ENCODE measurements at places on chromosomes 3 and 15.

GRCh38 chr3:71484452-71484851 is 99.1 kb downstream of the FOXP1 start:
- DNase-seq, result no peak

DNA sequence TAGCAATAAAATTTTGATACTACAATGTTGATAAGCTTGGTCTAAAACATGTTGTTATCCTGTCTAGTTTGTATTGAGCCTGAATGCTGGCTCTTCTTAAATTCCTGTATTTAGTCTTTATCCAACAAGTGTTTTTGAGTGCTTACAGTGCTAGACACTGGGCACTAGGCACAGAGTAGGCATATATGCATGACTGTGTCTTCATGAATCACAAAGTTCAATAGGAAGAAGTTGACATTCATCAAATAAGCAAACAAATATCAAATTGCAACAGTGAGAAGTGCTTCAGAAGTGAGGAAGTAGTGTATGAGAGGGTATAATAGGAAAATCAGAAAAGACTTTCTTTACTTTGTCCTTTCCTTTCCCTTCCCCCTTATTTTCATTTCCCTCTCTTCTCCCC is 6.8 kb downstream of the CD96 start:
- no peak for DNase-seq

GRCh38 chr15:85618956-85619491 is 175.7 kb downstream of the KLHL25 start:
- DNase-seq, result peak; percentile 91

GRCh38 chr15:75201616-75202250 is at the start of gene C15orf39:
C15orf39 (plus strand) TSS chr15:75201882; CDS start chr15:75206049, 4,167 bp downstream.
- peak; percentile 67 for DNase-seq

GRCh38 chr3:30628901-30629590 is 22.6 kb downstream of the TGFBR2 start:
- no peak for DNase-seq

- no peak for DNase-seq
Measured at GRCh38 chr3:147653367-147653923, 244.3 kb downstream of the ZIC1 start.

GRCh38 chr3:168213920-168214319 is 118.2 kb upstream of the GOLIM4 start:
- no peak for DNase-seq

- peak; percentile 47 for DNase-seq
Measured at GRCh38 chr3:170222647-170223541, 670 bp downstream of the PRKCI start.

- DNase-seq, result peak; percentile 49
Measured at GRCh38 chr3:141015481-141015880, 35.7 kb upstream of the SPSB4 start.

DNA sequence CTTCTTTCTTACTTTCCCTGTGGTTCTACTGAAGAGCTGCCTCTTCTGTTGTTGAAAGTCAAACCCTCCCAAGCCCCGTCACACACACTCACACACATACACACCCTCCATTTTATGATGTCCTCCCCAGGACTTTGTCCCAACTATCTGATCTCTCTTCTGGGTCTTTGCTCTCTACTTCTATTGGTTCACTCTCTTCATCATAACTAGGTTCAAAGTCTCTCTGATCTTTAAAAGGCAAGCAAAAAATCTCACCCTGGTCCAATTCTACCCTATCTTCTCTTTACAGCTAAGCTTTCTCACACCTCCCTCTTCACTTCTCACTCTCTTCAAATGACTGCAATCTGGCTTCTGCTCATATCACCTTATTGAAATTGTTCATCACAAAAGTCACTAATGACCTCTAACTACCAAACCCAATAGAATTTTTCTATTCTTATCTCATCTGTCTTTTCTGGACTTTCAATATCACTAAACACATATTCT is 34.8 kb downstream of the LRRFIP2 start:
- DNase-seq, result no peak

DNA sequence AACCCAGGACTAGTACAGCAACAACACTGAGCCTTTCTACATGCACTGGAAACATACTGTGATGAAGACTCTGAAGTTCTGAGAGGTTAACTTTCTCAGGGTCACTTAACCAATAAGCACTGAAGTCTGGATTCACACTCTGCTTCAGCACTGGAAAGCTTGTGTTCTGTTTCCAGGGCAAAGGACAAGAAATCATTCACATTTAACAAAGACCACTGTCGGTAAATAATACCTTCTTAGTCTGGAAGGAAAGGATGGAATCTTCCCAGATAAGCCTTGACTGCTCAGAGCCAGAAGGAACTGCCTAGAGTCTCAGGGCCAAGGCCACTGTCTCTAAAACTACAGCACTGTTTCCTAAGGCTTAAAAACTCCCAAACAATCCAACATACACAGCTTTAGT is 4.3 kb upstream of the GLYCTK start:
- no peak for DNase-seq

DNA sequence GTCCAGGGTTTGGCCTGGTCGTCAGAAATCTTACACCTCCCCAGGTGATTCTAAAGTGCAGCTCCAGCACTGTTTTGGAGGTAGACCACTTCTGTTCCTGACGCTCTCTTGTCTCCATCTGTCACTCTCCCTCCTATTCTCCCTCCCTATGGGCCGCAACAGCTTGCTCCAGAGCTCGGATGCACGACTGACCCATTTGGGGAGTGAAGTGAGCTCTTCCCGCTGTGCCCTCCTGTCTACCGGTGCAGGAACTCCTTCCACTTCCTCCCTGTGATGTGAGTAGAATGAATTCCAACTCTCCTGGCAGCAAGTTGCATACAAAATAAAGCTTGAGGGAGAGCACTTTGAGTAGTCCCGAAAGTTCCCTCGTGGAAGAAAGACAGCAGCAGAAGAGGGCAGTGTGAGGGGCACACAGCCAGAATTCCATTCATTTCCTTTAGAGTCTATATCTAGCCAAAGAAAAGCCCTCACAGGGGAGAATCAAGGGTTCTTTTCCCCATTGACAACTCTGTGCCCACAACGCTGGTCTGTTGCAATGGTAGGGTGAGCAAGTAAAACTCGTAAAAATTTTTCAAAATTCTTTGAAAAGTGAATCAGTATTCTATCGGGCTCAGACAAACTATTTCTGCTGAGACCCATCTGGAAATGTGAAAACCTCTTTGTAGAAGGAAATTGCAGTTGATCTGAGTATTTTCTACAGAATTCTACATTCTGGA is 39.9 kb upstream of the BDH1 start:
- DNase-seq, result no peak

DNA sequence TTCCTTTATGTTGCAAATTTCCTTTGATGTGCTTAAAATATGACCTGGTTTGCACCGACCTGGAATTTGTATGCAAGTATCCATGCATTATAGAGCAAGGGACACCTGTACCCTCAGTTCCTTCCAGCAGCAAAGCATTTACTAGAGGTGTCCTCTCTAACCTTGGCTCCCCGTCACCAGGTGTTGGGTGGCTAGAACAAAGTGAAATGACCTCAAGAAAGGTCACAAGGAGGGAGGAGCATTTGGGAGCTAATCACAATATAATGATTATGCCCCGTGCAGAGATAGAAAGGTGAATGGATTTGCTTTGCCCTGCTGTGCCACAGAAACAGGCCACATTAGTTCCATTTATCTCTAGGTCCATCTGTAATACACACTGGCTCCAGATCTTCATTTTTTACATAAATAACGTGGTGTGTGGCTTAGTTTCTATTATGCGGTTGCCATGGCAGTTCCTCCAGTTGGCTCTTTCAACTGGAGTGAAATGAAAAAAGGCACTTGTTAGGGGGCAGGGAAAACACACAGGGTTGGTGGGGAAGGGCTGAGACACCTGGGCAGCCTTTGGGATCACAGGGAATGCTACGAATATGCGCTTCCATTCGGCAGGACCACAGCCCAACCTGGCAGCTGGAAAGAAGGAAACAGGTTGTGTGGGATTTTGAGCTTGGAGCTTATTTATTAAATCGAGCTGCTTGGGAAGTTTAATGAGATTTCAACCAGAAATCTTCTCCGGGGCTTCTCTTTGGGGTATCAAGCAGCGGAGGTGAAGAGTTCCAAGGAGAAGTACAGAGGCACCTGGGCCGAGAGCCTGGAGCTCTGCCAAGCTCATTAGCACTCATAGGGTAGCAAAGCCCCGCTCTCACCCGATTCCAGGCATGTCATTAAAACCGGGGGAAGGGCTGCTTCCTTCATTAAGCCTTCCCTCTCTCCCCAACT is 233.5 kb upstream of the ST8SIA2 start:
- DNase-seq, result no peak

DNA sequence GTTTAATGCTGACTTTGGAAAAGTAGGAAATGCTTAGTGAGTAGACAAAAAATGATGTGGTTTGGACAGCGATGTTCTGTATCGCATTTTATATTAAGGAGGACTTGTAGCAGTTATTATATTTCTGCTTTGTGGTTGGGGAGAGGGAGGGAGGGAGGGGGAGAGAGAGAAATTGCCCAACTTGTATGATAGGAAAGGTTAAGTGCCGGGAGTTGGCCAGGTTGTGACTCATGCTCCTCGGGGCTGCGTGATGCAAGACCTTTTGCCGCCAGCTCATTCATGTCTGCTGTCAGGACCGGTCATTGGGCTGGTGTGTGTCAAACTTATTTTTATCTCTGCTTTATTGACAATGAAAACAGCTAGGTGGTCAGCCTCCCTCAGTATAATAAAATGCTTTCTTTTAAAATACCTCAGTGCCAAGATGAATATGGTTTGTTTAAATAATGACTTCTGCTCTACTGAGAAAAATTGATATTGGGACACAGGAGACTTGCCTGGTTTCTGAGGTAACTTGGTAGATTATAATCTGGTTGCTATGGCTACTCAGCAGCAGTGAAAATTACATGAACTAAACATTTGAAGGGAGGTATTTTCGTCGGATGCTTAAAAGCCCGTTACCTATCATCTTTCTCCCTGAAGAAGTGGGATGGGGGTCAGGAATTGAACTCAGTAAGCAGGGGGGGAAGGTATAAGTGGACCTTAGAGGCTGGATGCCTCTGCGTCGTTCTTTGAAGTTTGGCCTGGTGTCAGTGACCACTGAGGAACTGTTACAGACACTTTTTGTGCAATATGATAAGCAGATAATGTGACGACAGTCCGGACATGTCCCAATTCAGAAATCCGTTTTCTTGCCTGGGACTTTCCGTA is 90.7 kb downstream of the FNDC3B start:
- DNase-seq, result peak; percentile 98

DNA sequence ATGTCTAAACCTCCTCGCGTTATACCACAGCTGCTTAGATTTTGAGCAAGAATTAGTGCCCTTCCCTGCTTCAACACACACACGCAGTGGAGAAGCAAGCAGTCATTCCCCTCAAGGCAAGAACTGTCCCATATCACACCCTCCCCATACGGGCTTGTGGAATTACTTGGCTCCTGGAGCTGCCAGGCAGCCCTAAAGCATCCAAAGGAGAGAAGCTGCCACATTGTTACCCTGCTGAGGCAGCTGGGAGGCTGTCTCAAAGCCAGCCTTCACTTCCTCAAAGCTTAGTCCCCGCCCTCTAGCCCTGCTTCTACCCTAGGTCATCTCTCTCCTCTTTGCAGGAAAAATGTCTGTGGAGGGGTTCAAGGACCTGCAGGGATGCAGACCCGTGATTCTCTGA is 153.4 kb downstream of the RORA start:
- no peak for DNase-seq

GRCh38 chr15:23437146-23437545 is 9.9 kb downstream of the GOLGA6L2 start:
- no peak for DNase-seq

- DNase-seq, result peak; percentile 64
Measured at GRCh38 chr15:91970142-91970541, 116.6 kb downstream of the SLCO3A1 start.

DNA sequence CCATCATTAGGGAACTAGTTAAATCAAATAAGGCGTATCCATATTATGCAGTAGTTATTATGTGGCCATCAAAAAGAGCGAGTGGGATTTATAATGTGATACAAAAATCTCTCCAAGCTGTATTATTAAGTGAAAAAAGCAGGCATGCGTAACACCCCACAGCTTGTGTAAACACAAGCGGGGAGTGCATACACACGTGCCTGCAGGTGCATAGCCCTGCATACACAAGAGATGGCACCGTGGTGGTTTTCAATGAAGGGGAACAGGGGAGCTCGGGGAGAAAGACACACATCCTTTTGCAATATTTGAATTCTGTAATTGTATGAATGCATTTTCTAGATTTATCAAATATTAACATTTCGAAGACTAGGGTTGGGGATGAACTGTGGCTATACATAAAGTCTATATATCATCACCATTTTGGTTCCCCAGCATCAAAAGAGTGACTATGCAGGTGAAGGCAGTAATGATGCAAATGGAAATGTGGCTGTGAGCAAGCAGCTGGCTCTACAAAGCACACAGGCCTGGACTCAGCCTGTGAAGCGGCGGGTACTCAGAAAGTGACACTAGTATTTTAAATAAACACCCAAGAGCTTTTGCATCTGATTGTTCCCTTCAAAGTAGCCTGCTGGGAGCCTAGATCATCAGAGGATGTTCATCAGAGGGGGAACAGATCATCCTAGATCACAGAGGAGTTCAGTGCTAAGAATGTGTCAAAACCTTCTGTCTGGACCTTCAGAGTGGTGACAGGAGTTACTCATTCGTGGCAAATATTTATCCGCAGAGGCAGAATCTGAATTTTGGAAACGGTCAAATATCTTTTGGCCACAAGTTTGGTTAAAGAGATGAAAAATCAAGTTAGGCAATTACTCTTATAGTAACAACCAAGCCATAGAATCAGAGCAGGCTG is 9.4 kb upstream of the KIF7 start:
- DNase-seq, result no peak

DNA sequence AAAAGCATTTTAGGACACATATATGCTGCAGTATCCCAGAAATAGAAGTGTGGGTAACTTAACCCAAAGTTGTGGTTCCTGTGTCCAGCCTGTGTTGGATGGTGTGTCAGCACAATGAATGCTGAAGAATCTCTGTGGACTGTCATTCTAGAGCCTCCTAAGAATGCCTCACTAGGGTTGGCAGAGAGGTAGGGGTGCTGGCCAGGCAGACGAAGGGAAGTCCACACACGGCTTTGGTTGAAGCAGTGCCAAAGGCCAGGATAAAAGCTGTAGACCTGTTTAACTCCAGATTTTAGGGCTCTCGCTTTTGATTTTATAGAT is 43.7 kb upstream of the TIPARP start:
- no peak for DNase-seq

- DNase-seq, result no peak
Measured at GRCh38 chr15:39869858-39870515, 50.1 kb downstream of the GPR176 start.

DNA sequence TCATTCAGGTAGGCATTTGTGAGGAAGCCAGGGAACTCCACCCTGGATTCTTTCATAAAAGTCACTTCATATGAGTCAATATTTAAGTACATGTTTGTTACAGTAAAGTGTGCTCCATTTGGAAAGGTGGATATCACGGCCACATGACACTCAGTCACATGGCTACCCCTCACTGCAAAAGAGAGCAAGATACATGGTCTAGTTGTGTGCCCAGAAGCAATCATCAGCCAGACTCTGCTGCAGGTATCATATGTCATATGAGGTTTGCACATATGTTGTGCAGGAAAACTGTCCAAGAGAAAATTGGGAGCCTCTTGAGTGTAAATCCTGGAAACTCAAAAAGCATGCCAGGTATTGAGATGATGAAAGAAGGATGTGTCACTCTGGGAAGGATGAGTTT is 55.0 kb upstream of the NMNAT3 start:
- peak; percentile 11 for DNase-seq

GRCh38 chr3:84637272-84637671 is 321.5 kb upstream of the CADM2 start:
- no peak for DNase-seq

GRCh38 chr15:58212909-58213526 is 74.8 kb downstream of the AQP9 start:
- peak; percentile 50 for DNase-seq

- no peak for DNase-seq
Measured at GRCh38 chr15:56778761-56779160, 45.5 kb upstream of the ZNF280D start.

- DNase-seq, result peak; percentile 35
Measured at GRCh38 chr3:133136114-133137041, 98.2 kb downstream of the TMEM108 start.

Data from MCF 10A (cell line).